ENCODE measurements at places on chromosomes 3 and 15.

DNA sequence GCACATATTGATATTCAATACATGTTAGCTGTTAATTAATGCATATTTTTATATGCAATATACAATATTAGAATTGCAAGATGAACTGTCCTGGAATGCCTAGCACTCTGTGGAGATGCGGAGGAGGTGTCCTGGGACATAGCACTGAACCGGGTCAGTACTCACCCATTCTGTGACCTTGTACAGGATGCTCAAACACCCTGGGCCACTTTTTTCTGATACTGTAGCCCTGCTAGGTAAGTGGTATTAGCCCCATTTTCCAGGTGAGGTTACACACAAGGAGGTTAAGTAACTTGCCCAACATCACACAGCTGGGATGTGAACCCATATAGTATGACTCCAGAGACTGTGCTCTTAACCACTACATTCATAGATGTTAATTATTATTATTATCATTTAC, 1.7 kb upstream of the MAGEF1 start:
- DNase-seq = no peak

DNA sequence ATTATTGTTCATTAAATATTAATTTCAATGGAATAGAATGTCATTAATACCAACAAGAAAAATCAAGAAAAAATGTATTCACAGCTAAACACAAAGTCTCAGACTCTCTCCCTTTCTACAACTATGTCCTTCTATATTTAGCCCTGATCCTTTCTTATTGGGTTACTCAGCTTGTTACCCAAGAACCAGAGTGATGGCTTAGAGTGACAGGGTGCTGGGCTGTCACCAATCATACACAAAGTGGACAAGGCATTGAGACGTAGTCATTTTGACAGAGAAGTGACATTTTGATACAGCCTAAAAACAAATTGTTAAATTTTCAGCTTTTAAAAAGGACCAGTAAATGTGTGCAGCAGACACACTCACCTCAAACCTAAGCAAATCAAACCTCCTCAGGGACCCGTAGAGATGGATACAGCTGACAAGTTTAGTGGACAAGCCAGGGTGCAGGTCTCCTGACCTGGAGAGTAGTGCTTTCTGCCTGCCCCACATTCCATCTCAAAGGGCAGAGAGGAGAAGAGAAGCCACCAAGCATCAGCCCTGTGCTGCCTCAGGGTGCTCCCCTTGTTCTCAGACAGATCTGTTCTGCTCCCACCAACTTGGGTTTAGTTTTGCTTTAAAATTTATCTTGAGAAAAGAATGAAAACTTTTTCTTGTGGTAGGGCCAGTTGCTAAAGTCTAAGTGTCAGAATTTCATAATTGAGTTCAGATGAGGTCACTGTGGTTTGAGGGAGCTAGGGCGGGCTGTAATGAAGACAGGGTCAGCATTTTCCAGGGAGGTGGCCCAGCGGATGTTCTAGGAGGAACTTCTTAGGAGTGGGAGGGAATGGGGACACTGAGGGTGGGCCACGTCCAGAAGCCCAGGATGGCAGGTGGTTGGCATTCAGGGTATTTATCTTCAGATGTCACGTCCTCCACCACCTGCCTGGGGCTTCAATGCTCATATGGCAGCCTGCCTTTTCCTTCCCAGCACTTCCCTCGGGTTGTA, 136.5 kb upstream of the TBL1XR1 start:
- no peak for DNase-seq

- no peak for DNase-seq
Observed at GRCh38 chr15:101135532-101136166, 116.2 kb downstream of the CHSY1 start.

- no peak for DNase-seq
Observed at GRCh38 chr15:82393671-82394070, 35.9 kb upstream of the GOLGA6L9 start.

DNA sequence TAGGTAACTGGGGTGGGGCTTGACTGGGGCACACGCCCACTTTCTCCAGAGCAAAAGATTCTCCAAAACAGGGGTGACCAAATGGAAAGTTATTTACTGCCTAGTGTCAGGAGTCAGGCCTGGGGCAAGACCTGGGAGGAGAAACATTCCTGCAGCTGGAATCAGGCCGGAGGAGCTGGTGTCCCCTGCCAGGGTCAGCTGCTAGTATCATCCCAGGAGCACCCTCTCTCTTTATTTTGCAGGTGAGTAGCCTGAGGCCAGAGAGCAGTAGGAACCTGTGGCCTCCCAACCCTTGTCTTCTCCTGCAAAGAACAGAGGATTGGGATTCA, 32.9 kb downstream of the DNAJB8 start:
- no peak for DNase-seq

GRCh38 chr3:3212781-3213440, 33.4 kb upstream of the CRBN start:
- no peak for DNase-seq

DNA sequence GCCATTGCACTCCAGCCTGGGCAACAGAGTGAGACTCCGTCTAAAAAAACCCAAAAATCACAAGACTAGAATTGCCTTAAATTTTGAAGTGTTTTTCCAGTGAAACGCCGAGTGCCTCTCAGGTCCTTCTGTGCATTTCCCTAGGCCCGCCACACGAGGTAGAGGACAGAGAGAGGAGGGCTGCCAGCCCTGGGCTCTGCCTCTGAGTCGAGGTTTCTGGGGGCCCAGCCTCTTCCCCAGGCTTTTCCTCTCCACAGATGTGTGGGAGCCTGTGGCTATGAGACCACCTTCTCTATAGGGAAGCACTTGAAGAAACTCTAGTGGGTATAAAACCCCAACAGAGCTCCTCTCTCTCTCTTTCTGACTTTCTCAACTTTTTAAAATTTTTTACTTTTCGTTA, 10.9 kb upstream of the EHD4 start:
- DNase-seq = no peak

Measured in activated T-helper 2 cell treated with anti-CD3 and anti-CD28 coated beads, Interferon-gamma antibody, Interleukin-2, Interleukin-4, amounts not matched to agents 10 μg/mL and 5 μg/mL and 100 μg/mL, durations not matched to agents 14 hours and 24 hours and 36 hours (primary cell).